ENCODE measurements at places on chromosomes 5 and 9.
A peak's percentile ranks its signal among the peaks of the same experiment; 100 is the strongest.

GRCh38 chr5:683551-684481 is 9.3 kb downstream of the TPPP start:
- H3K27me3 ChIP-seq, result no peaks in the 10 kb centered on the region
- peak; percentile 84 for DNase-seq
- no peaks in the 10 kb centered on the region for H3K36me3 ChIP-seq
- no peak overlapping the region for H3K4me3 ChIP-seq
- no peak overlapping the region for H3K27ac ChIP-seq
- H3K4me1 ChIP-seq, result no peaks in the 10 kb centered on the region

GRCh38 chr9:81191222-81191621 is 498.1 kb downstream of the TLE1 start:
- H3K27me3 ChIP-seq, result no peaks in the 10 kb centered on the region
- H3K4me3 ChIP-seq, result no peak overlapping the region
- H3K36me3 ChIP-seq, result peaks cover 10% of the 10 kb centered on the region
- DNase-seq, result no peak

- no peaks in the 10 kb centered on the region for H3K36me3 ChIP-seq
- H3K4me3 ChIP-seq, result peak within 1 kb of the TSS; percentile 74
- peaks cover 13% of the 10 kb centered on the region for H3K4me1 ChIP-seq
- H3K27me3 ChIP-seq, result no peaks in the 10 kb centered on the region
- H3K27ac ChIP-seq, result peak within 1 kb of the TSS; percentile 38
These were observed at the start of gene RNF208 for GRCh38 chr9:137222190-137223077. Gene RNF208 (minus strand): TSS chr9:137222240. CDS start chr9:137221212, 1,028 bp downstream.

DNA sequence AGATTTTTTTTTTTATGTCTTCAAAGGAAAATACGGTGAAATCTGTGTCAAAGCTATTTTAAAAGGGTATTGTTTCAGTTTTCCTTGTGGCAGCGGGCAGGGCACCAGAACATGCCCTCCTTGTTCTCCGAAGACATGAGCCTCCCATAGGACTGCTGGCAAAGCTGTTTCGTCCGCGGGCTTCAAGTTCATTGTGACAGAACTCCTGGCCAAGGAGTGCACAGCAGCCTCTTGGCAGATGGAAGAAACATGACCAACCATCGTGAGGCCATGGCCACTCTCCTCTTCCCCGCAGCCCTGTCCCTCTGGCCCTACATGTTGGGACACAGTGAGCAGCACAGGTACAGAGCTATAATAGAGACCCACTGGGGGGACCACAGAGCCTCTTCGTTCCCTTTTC is 99.5 kb downstream of the AOPEP start:
- H3K27ac ChIP-seq, result no peak overlapping the region
- peaks cover 16% of the 10 kb centered on the region for H3K36me3 ChIP-seq
- no peak overlapping the region for H3K4me3 ChIP-seq
- peaks cover 60% of the 10 kb centered on the region for H3K4me1 ChIP-seq
- DNase-seq, result no peak

GRCh38 chr9:71271602-71272001 is 150.2 kb upstream of the TRPM3 start:
- H3K36me3 ChIP-seq, result no peaks in the 10 kb centered on the region
- peaks cover 7% of the 10 kb centered on the region for H3K27me3 ChIP-seq
- DNase-seq, result no peak
- no peaks in the 10 kb centered on the region for H3K4me1 ChIP-seq

DNA sequence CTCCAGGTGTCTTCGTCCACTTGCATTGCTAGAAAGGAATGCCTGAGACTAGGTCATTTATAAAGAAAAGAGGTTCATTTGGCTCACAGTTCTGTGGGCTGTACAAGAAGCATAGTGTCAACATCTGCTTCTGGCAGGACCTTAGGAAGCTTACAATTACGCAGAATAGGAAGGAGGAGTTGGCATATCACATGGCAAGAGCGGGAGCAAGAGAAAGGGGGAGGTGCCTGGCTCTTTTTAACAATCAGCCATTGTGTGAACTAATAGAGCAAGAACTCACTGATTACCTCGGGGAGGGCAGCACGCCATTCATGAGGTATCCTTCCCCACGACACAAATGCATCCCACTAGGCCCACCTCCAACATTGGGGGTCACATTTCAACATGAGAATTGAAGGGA is 134.4 kb upstream of the EFNA5 start:
- DNase-seq, result no peak
- H3K4me3 ChIP-seq, result no peak overlapping the region
- H3K27me3 ChIP-seq, result no peaks in the 10 kb centered on the region
- H3K27ac ChIP-seq, result no peak overlapping the region
- no peaks in the 10 kb centered on the region for H3K36me3 ChIP-seq
- H3K4me1 ChIP-seq, result peaks cover 14% of the 10 kb centered on the region

- no peak overlapping the region for H3K27ac ChIP-seq
- H3K36me3 ChIP-seq, result no peaks in the 10 kb centered on the region
- no peak overlapping the region for H3K4me3 ChIP-seq
- no peak for DNase-seq
- no peaks in the 10 kb centered on the region for H3K4me1 ChIP-seq
- H3K27me3 ChIP-seq, result peaks cover 27% of the 10 kb centered on the region
These were observed 144.7 kb upstream of the TBC1D2 start for GRCh38 chr9:98399950-98400683.

- H3K36me3 ChIP-seq, result no peaks in the 10 kb centered on the region
- no peak for DNase-seq
- no peak overlapping the region for H3K27ac ChIP-seq
- H3K4me1 ChIP-seq, result peaks cover 15% of the 10 kb centered on the region
- H3K4me3 ChIP-seq, result no peak overlapping the region
- peaks cover 63% of the 10 kb centered on the region for H3K27me3 ChIP-seq
These were observed 11.9 kb upstream of the COL15A1 start for GRCh38 chr9:98931600-98932389.

GRCh38 chr5:77839691-77840090 is 63.6 kb upstream of the TBCA start:
- peaks cover 26% of the 10 kb centered on the region for H3K27me3 ChIP-seq
- H3K4me3 ChIP-seq, result no peak overlapping the region

- no peak overlapping the region for H3K27ac ChIP-seq
- H3K36me3 ChIP-seq, result peaks cover 44% of the 10 kb centered on the region
- DNase-seq, result no peak
- H3K4me1 ChIP-seq, result peaks cover 38% of the 10 kb centered on the region
- no peak overlapping the region for H3K4me3 ChIP-seq
These were observed 3.6 kb downstream of the IARS1 start for GRCh38 chr9:92289708-92290390.

DNA sequence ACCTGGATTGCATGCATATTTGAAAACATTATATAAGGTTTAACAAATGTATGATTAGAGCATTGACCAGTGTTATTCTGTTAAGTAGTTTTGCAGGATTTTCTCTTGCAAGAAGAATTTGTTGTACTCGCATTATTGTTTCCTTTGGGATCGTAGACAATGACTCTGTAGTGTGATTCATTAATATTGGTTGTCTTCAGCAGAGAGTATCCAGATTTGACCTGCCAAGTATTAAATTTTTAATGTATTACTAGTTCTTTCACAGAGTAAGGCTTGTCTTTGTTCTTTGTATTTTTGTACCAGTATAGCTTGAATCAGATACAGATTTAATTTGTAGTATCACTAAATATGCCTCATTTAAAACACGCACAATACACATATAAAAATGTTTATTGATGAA is 155.0 kb downstream of the PBX3 start:
- H3K4me1 ChIP-seq, result peaks cover 22% of the 10 kb centered on the region
- H3K27ac ChIP-seq, result no peak overlapping the region
- no peaks in the 10 kb centered on the region for H3K36me3 ChIP-seq
- no peak for DNase-seq
- H3K27me3 ChIP-seq, result no peaks in the 10 kb centered on the region

- peak overlapping the region; percentile 87 for H3K27ac ChIP-seq
- DNase-seq, result no peak
- no peaks in the 10 kb centered on the region for H3K27me3 ChIP-seq
- no peaks in the 10 kb centered on the region for H3K36me3 ChIP-seq
These were observed 68.0 kb upstream of the MAMDC2 start for GRCh38 chr9:69975681-69976080.

DNA sequence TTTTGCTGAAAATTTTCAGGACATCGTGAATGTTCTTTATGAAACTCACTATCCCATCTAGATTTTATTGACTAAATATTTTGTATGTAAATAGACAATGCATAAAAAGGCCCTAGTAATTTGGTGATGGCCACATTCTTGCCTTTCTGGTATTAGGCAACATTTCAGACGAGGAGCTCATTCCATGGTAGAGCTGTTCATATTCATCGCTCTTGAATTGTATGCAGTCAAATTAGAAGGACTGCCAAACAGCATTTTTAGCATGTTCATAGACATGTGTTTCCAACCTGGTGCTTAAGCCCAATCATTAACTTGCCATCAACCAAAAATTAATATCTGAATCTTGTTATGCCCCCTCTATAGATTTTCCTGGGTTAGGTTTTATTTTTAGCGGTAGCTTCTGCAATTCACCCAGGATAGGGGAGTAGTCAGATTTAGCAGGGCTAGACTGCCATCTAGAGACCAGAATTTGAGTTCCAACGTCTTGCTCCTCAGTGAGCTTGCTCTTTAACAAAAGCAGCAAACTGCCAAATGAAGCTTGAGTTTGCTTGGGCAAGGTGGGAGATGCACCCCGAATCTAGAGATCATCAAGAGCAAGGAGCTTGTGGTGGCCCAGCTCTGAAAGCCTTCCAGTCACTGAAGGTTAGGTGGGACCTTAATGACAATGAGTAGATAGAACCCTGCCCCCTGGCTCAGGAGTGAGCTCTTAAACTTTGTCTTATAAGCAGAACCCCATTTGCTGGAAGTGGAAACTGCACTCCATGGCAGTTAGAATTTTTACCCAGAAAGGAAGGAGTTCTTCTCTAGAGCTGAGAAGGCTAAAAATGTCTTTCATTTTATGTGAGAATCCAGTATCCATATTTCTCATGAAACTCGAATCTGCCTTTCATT is 456.2 kb downstream of the RASEF start:
- no peak for DNase-seq
- no peak overlapping the region for H3K27ac ChIP-seq
- H3K4me1 ChIP-seq, result peaks cover 15% of the 10 kb centered on the region
- H3K27me3 ChIP-seq, result peaks cover 19% of the 10 kb centered on the region

- H3K36me3 ChIP-seq, result no peaks in the 10 kb centered on the region
- H3K27ac ChIP-seq, result peak overlapping the region; percentile 95
- DNase-seq, result no peak
- no peaks in the 10 kb centered on the region for H3K27me3 ChIP-seq
- peaks cover 85% of the 10 kb centered on the region for H3K4me1 ChIP-seq
These were observed 195.6 kb upstream of the NREP start for GRCh38 chr5:111952555-111952954.

- no peak overlapping the region for H3K27ac ChIP-seq
- H3K27me3 ChIP-seq, result no peaks in the 10 kb centered on the region
- no peak overlapping the region for H3K4me3 ChIP-seq
- no peaks in the 10 kb centered on the region for H3K36me3 ChIP-seq
- H3K4me1 ChIP-seq, result no peaks in the 10 kb centered on the region
These were observed 104.6 kb downstream of the CACNA1B start for GRCh38 chr9:137982200-137982599.

DNA sequence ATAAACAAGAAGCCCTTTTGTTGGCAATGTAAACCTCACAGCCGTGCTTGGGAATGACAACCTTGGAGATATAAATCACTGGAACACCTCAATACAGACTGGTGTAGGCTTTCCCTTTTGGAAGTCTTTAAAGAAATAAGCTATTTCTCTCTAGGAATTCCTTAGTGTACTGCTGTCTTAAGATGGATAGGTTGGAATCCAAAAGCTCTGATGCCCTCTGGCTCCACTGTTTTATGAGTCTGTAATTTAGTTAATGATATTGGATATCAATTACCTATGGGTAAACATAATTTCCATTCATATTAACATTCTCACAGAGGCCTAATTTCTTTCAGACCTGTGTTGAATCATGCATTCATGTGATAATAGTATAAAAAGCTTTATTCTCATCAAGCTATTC is 435.9 kb upstream of the MPDZ start:
- DNase-seq, result no peak
- H3K4me1 ChIP-seq, result peaks cover 44% of the 10 kb centered on the region
- H3K27ac ChIP-seq, result no peak overlapping the region
- H3K27me3 ChIP-seq, result no peaks in the 10 kb centered on the region
- no peaks in the 10 kb centered on the region for H3K36me3 ChIP-seq
- no peak overlapping the region for H3K4me3 ChIP-seq

DNA sequence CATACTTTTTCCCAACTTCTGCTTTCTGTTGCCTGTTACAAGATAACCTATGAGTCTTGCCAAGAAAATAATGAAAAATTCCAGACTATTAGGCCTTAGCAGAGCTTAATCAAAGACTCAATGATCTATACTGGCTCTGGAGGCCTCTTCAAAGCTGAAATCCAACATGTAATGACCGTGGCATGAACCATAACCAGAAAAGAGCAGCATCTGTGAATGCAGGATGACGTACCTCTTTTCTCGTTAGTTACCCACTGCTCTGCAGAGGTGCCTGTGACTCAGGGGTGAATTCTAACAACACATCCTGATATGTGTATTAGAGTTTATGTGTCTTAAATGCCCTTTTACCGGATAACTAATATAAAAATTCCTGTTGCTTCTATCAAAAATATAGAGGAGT is 645.4 kb downstream of the PRELID2 start:
- no peaks in the 10 kb centered on the region for H3K27me3 ChIP-seq
- H3K27ac ChIP-seq, result no peak overlapping the region
- no peaks in the 10 kb centered on the region for H3K4me1 ChIP-seq
- no peak overlapping the region for H3K4me3 ChIP-seq
- DNase-seq, result no peak

GRCh38 chr9:133103183-133103986 is 17.7 kb downstream of the RALGDS start:
- peaks cover 2% of the 10 kb centered on the region for H3K4me1 ChIP-seq
- H3K27ac ChIP-seq, result no peak overlapping the region
- no peaks in the 10 kb centered on the region for H3K27me3 ChIP-seq
- DNase-seq, result no peak
- H3K4me3 ChIP-seq, result no peak overlapping the region

GRCh38 chr5:75620184-75620959 is 9.1 kb downstream of the ANKDD1B start:
- no peak overlapping the region for H3K4me3 ChIP-seq
- H3K36me3 ChIP-seq, result no peaks in the 10 kb centered on the region
- H3K27ac ChIP-seq, result no peak overlapping the region
- no peak for DNase-seq

GRCh38 chr5:33816791-33817190 is 75.0 kb downstream of the ADAMTS12 start:
- H3K27me3 ChIP-seq, result no peaks in the 10 kb centered on the region
- DNase-seq, result peak; percentile 6
- H3K4me1 ChIP-seq, result peaks cover 16% of the 10 kb centered on the region
- peak overlapping the region; percentile 57 for H3K27ac ChIP-seq
- no peak overlapping the region for H3K4me3 ChIP-seq

- DNase-seq, result no peak
- peak overlapping the region; percentile 98 for H3K4me3 ChIP-seq
- H3K4me1 ChIP-seq, result peaks cover 28% of the 10 kb centered on the region
- H3K36me3 ChIP-seq, result no peaks in the 10 kb centered on the region
- peak overlapping the region; percentile 100 for H3K27ac ChIP-seq
- peaks cover 4% of the 10 kb centered on the region for H3K27me3 ChIP-seq
These were observed 584 bp downstream of the LMAN2 start for GRCh38 chr5:177350776-177351391.

Data from osteocyte (in vitro differentiated cells).